ENCODE measurements at places on chromosomes 7 and 10. TPM values are rescaled to one million over a fixed set of nuclear protein-coding genes. Genes with fewer than 3 reads are reported as not detected.

GRCh38 chr10:13776861-13777311 lies 190.1 kb downstream of the PRPF18 start:
- DNase-seq: no peak

The TACC2 gene
- total RNA-seq: 92.5 TPM

DNA sequence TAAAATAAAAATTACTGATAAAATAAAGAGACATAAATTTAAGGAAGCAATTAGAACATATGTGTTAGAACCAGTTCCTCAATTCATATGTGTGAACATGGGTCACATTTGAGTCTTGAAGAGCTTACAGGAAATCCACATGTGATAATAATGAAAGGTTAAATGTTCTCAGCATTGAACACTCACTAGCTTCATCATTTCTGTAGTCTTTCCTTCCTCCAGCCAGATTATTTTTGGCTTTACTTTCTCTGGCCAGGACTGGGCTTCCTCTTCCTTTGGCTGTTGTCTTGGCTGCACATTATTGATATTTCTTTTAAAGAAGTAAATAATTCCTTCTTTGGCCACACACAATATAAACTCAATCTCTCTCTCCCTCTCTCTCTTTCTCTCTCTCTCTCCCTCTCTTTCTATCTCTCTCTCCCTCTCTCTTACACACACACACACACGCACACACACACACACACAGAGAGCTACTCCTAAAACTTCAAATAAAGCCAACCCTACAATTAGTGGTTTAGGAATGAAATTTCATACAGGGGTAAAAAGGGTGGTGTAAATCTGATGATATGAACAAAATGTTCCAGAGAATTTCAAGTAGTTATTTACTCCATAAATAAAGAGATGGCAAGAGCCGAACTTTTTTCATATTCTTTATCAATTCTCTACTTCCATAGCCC lies 171.2 kb downstream of the REEP3 start:
- DNase-seq: no peak

The FANK1 gene
- 5.3 TPM for total RNA-seq

- no peak for DNase-seq
These were observed 1.0 kb downstream of the OSBPL3 start for GRCh38 chr7:24978843-24979469.

DNA sequence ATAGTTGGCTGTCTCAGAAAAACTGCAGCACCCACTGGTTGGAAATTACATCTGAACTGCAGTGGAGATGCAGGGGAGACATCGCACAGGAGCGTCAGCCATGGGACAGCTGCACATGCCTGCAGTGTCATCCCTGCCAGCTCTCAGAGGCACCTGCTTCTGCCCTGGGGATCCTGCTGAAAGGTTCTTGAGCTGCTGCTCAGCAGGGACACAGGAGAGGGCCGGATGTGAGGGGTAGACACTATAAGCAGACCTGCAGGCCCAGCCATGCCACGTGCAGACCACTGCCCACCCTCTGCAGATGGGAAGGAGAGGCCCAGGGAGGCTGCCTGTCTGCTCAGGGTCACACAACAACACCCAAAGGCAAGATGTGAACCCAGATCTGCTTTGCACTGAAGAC lies 601.4 kb downstream of the DNAJB6 start:
- no peak for DNase-seq

The LIPK gene
- not detected for total RNA-seq
